ENCODE measurements at places on chromosomes 5 and 9.
A peak's percentile ranks its signal among the peaks of the same experiment; 100 is the strongest.

DNA sequence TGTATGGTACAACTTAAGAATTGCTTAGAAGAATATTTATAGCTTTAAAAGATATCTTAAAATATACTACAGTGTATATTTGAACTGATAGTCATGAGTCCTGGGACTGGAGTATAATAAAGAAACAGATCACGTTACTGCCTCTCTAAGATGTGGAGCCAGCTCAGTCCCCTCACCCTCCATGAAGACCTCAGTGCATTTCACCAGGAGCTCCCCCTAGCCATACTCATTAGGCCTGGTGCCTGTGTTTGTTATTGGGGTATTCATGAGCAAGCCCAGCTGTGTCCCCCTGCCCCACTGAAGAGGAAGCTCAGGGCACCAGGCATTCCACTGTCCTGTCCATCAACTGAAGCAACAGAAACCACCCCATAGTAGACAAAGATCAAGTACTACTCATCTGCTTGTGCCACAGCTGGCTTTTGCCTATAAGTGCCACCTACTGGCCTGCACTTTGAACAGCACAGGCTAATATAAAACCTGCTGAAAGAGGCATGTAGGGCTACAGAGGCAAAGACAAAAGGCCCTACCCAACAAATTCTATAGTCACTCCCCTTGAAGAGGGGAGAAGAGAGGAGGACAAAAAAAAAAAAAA lies 850.2 kb upstream of the NUDT12 start:
- DNase-seq = no peak

DNA sequence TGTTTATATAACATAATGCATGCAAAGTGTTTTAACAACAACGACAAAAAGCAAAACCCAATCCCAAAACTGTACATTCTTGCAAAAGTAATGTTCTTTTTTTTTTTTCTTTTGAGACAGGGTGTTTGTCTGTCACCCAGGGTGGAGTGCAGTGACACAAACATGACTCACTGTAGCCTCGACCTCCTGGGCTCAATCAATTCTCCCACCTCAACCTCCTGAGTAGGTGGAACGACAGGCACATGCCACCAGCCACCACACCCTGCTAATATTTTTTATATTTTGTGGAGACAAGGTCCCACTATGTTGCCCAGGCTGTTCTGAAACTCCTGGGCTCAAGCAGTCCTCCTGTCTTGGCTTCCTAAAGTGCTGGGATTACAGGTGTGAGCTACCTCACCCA lies 13.6 kb upstream of the HAVCR1 start:
- DNase-seq = no peak

DNA sequence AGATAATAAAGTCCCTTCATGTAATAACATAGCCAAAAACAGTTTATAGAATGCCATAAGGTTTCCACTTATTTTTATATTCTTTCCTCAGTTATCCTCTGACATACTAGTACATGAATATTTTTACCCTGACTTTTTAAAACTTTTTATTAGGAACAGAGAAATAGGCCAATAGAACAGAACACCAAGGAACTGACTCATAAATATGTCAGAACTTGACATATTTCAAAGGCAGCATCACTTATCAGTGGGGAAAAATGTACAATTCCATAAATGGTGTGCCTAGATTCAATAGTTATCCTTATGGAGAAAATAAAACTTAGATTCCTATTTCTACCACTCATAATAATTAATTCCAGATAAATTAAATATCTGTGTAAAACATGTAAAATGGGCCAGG lies 9.4 kb downstream of the STARD4 start:
- DNase-seq = no peak

- no peak for DNase-seq
Observed at GRCh38 chr5:77379558-77380061, 112.5 kb downstream of the WDR41 start.

DNA sequence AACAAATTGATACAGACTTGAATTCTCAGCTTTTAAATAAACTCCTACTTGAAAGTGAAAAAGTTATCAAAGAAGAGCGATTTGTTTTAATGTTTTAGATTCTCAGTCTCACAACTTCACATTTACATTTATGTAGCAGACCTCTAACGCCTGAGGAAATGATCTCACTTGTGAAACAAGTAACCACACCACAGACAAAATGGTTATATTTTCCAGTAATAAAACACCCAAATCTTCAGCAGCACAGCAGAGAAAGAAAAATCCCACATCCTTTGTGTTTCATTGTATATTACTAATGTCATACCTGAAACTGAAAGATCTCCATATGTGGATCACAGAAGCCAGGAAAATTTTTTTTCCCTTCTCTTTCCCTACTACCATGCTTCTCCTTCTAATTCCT lies 29.8 kb upstream of the GZMA start:
- no peak for DNase-seq

- no peak for DNase-seq
Observed at GRCh38 chr9:99811172-99811571, 10.5 kb upstream of the NR4A3 start.

DNA sequence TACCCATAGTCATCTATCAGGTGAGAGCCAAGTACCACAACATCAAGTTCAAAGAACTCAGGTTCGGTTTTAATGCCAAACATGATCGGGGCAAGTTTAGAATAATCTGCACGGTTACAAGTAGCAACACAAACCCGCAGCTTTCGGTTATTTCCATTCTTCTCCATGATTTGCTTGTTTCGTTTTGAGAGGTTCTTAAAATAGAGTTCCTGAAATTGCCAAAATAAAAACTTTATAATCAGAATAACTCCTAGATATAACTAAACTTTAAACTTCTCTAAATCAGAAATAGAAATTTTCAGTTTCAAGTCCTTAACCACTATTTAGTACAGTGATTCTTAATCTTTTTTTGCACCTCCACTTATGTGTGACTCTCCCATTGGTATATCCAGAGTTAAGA lies 9.1 kb downstream of the GNE start:
- DNase-seq = no peak

DNA sequence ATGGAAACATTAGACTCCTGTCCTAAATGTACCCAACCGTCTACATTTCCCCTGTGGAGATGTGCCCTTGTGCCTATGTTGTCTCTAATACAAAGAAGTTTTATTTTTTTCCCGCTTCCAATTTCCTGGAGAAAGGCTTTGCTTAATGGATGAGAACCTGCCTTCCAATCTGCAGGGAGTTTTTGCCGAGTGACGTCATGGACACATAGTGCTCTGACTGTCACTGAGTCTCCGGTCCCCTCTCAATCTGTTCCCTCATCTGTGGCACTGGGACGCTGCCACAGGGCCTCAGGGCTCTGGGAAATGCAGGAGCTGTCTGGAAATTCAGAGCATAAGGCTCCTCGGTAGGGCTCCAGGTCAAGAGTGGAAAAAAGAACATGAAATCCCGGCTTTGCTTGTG lies 144.8 kb downstream of the PDZD2 start:
- no peak for DNase-seq

DNA sequence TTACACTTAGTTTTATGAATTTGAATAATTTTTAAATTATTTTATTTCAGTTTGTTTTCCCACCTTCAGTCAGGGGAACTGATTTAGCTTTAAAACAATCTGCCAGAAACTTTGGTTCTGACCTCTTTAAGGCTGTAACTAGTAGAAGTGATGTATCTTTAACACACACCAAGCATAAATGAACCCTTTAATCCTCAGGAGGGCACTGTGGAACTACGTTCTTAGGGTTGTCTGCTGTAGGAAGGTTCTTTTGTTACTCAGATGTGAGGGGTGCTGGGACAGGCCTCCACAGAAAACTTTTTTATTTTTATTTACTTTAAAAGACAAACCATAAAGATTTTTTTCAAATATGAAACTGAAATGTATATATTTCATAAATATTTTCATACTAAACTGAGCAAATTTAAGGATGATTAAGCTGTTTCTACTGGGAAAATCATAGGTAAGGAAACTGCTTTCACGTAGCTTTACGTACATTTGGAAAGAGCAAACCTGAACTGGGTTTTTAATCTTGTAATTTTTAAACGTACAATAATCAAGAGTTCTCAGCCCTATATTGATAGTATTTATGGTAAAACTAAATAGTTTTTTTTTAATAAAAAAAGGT lies 5.3 kb downstream of the KLF4 start:
- DNase-seq = no peak

DNA sequence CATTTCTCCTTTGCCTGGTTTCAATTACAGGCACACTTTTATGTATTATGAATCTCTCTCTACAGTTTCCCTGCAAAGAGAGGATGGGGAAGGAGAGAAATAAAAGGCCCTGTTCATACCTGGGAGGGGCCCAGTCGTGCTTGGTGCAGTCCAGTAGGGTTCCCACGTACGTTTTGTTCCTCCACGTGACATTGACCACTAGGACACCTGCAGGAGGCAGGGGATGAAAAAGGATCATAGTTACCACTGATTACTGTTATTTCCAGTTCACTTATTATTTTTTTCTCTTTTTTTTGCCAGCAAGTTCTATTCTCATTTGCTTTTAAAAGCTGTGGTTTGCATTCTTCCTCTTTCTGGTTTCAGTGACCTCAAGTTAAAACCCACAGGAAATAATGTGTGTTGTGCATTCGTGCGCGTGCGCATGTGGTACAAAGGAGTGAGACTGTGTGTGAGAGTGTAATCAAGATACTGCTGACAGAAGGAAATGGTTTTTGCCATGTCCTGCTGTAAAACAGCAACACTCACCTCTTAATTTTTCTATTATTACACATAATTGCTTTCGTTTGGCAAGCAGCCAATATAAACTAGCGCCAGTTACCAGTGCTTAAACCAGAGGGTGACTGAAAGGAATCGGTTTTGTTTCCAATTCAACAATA lies 96.8 kb downstream of the ZNF608 start:
- DNase-seq = peak; percentile 45

DNA sequence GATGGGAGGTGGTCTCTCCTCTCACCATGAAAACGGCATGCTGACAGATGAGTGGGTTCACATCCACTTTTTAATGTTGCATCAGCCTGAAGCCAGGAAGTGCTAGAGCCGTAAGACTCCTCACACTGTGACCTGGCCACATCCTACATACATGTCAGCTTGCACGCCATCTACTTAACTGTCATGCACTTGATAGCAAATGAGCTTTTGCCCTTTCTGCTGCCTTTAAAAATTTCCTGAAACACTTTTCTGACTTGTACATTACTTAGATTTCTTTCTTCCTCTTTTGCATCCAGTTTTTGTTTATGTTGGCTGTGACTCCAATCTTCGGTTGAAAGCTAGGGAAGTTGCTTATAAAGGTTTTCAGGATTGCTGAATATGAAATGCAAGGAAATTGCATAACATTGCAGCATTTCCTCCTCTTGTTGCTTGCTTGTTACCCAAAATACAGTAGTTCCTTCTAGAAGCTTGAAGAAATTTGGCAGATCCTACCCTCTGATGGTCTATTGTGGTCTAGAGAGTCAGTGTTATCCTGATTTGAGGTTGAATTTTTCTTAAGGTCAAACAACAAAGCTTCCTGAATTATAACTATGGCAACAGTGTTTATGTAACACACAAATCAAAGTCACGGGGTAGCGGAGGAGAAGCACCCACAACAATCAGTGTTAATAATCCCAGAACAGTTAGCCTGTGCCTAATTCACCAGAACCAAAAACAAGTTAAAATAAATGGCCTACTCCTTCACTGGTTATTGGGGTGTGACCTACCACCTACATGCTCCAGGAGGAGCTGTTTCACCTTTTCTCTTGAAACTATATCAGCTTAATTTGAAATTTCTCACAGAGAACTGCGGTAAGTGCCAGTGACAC lies 232.5 kb downstream of the ARHGAP26 start:
- peak; percentile 32 for DNase-seq

GRCh38 chr5:74476819-74477453 lies 163.6 kb downstream of the ENC1 start:
- no peak for DNase-seq

GRCh38 chr9:106531491-106531890 lies 331.5 kb upstream of the ZNF462 start:
- DNase-seq = no peak

DNA sequence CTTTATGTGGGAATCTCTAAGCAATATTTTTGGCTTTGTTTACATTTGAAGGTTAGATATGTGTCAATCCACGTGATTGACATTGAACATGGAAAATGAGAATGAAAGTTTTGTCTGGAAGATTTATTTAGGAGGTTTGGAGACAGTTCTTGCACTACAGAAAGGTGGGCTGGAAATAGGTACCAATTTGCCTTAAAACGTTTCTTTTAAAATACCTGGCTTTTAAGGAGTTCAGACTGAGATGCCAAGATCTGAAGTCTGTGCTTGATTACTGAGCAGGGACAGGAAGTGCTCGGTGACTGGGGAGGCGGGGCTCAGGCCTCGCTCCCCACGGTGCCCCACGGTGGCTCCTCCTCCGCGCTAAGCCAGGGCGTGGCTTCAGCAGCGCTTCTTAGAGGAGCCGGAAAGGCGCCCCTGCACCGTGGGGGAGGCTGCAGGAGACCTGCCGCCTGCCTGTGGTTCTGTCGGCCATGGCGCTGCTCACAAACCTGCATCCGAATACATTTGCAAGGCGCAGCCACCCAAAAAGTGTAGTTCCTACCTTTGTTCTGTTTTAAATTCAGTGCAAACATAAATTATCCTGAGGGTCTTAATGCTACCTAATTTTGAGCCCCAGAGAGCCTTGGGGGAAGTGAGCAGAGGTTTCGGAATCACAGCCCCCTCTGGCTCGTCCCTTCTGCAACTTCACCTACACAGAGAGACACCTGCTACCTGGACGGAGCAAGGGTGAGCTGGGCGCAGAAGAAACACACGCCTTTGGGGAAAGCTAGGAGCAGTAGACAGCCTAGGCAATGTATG lies 49.2 kb downstream of the USP20 start:
- DNase-seq = peak; percentile 91

GRCh38 chr9:70407081-70407503 lies 7.4 kb downstream of the KLF9 start:
- no peak for DNase-seq

GRCh38 chr5:54848581-54848980 lies 136.8 kb downstream of the ESM1 start:
- no peak for DNase-seq

GRCh38 chr9:131125038-131125287 lies 423 bp upstream of the NUP214 start:
- no peak for DNase-seq

GRCh38 chr5:15637345-15637744 lies 137.4 kb downstream of the FBXL7 start:
- no peak for DNase-seq

DNA sequence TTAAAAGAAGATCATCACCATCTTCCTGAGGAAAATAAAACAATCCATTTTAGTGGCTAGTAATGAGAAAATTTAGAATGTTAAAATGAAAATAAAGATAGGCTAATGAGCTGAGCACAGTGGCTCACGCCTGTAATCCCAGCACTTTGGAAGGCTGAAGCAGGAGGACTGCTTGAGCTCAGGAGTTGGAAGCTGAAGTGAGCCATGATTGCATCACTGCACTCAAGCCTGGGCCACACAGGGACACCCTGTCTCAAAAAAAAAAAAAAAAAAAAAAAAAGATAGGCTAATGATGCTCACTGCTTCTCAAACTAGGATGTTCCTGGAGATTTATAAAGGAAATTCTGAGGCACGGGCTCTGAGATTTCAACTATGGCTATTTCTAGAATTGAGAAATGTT lies 50.3 kb downstream of the CPLANE1 start:
- DNase-seq = no peak

- DNase-seq = no peak
Observed at GRCh38 chr5:65446682-65447081, 35.0 kb downstream of the ADAMTS6 start.

All from stimulated activated CD8-positive, alpha-beta memory T cell treated with anti-CD3 and anti-CD28 coated beads, Interleukin-12 subunit alpha, Interleukin-12 subunit beta, amount 100 ng/mL, for 1 hour (primary cell).